ENCODE measurements at places on chromosomes 5 and 9.

GRCh38 chr5:11146171-11146570 is 385.1 kb upstream of the DAP start:
- no peak for DNase-seq

DNA sequence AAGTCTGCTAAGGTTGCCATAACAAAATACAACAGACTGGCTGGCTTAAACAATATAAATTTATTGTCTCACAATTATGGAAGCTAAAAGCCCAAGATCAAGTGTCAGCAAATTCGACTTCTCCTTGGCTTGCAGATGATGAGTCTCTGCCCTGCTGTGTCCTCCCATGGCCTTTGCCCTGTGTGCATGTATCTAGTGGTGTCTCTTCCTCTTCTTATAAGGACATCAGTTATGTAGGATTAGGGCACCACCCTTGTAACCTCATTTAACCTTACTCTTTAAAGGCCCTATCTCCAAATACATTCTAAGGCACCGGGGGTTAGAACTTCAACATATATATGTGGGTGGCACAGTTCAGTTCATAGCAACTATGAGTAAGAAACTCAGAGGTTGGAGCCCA is 157.9 kb upstream of the RASA1 start:
- DNase-seq: no peak

- no peak for DNase-seq
These were observed 10.8 kb upstream of the CCDC69 start for GRCh38 chr5:151234476-151235238.

GRCh38 chr9:21381448-21382339 is 3.5 kb downstream of the IFNA2 start:
- no peak for DNase-seq

- DNase-seq: no peak
These were observed 63.3 kb downstream of the TMEM38B start for GRCh38 chr9:105757496-105758251.

DNA sequence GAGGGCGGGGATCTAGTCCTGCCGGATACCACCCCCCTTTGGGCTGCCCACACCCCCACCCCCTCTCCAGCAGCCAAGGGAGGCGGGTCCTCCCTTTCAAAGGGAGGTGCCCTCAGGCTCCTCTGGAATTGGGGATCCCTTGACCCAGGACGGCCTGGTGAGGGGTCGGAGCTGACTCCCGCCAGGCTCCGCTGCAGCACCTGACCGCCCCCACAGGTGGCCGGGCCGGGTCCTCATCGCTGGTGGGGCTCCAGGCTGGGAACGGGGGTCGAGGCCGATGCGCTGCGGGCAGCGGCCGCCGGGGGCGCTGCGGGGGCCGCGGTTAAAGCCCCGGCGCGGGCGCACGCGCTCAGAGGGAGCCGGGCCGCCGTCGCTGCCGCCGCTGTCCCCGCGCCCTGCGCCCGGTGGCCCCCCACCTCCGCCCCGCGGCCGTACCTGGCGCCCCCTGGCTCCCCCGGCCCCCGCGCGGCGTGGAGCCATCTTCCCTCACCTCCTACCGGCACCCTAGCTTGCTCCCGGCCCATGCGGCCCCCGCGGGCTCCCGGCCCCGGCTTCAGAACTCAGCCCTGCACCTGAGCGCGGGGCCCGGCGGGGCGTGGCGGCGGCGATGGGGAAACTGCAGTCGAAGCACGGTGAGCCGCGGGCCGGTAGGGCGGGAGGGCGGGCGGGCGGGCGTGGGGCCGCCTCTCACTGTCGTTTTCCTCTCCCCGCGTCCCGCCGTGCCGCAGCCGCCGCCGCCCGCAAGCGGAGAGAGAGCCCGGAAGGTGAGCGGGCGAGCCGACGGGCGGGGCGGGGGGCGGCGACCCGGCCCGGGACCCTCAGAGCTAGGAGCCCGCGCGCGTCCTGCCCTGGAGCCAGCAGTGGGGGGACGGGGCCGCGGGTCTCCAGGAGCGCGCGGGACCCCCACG is at the start of gene NKD2:
Gene NKD2, plus strand, starts transcription at position 352 of the 908 bp plus-strand sequence. Its CDS starts 256 bp downstream, at position 608.
- DNase-seq: no peak

DNA sequence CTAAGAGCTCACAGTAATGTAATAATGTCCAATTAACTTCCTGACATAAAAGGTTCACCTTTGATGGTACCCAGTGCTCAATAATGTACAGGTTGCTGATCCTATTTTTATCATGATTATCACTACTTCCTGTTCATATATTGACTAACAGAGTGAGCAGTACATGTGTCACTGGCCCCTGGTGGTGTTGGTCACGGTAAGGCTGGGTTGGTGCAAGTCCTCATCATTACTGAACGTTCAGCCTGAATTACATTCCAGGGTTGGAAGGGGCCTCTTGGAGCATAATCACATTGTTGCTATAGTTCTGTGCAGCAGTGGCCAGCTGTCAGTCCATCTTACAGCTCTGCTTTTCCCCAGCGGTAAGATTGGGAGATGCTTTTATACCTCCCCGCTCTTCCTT is 24.2 kb upstream of the CKMT2 start:
- no peak for DNase-seq

DNA sequence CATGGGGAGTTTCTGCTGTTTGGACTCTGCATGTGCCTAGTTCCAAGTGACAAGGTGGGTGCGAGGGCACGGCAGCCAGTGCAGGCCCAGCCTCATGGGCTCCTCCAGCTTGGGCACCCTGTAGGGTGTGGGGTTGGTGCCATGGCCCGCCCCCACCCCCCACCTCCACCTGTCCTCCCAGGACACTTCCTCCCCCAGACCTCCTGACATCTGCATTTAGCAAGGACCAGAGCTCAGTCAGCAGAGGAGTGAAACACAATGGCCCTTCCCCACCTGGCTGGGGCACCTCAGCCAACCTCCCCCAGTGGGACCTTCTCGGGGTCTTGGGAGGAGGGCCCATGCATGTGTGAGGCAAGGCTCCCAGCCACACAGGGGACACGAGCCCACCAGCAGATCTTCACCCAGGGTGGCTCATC is 1.9 kb upstream of the NKD2 start:
- DNase-seq: no peak

GRCh38 chr5:141042555-141042954 is 8.6 kb upstream of the PCDHB1 start:
- no peak for DNase-seq

DNA sequence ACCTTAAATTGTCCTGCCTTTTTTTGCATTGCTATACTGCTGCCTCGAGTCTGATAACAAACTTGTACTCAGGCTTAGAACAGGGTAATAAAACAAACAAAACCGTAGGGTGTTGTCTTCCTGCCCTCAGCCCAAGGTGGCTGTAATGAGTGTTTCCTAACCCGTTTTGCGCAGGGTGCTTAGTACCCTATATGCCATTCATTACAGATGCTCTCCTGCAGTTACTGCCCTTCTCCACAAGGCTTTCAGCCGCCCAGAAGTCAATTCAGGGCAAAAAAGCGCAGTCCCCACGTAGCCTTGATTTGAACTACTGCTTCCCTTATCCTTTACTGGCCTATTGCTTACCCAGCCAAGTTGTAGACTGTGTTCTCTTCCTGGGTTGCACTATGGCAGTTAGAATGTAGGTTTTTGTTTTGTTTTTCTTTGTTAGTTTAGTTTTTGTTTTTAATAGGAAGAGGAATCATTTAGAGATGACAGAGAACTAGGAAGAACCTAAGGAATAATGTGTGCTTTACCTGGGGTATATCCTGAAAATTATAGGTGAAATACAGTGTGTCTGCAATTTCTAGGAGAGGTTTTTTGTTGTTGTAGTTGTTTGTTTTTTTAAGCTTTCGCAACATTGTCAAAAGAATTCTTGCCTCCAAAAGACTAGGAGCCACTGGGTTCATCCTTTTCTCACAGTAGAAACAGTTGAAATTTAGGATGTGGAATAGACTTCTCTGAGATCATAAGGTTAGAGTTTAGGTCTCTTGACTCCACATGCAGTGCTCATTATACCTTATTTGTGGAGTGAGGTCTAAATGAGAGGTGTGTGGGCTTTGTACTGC is 1.3 kb downstream of the HMGXB3 start:
- DNase-seq: peak; percentile 22

DNA sequence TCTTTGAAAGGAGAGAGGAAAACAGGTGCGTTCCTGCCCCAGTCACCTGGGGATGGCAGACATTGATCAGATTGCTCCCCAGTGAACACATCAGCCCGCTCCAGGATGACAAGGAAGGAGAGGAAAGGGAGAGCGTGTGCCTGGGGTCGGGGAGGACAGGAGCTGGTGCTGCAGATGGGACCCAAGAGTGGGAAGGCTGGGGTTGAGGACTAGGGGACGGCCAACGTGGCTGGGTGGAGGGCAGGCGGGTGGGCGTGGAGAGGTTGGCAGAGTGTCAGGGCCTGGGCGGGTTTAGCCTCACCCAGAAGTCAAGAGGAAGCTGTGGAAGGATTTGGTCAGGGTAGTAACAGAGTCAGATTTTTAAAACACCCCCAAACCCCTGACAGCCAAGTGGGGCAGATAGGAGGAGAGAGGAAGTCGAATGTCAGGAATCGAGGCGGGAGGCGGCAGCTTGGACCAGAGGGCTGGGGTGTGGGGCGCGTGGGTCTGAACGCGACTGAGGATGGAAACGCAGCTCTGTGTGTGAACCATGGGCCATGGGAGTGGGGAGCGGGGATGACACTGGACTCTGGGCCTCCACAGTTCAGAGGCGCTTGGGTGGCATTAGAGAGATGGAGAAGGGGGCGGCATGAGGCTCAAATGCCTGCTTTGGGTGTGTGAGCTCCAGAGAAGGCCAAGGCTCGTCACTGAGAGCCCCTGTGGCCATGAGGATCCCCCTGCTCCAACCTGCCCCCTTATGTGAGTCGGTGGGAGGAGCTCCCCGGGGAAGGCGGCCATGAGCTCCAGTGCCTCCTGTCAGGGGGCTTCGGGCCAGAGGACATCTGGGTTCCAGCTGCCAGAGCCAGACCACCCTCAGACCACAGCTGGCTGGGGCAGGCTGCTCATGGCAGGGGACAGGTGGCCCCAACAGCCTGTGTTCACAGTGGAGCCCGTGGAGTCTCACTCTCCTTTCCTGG is 24.6 kb downstream of the LAMC3 start:
- no peak for DNase-seq

GRCh38 chr5:163908253-163908652 is 402.8 kb downstream of the MAT2B start:
- no peak for DNase-seq

DNA sequence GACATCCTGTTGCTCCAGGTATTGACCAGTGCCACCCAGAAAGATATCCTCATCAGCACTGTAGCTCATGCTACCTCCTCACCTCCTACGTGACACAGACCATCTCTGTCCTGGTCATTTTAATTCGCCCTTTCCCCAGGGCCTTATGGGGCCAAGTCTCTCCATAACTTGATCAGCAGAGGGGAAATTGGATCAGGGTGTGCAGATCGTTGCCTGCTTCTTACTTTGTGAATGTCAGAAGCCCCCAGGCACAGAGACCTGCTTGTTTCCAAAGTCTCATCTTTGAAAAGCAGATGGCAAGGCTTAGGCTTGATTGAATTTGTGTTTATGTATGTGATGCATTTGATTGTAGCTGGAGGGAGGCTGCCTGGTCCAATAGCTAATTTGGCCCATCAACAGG is 8.8 kb upstream of the DBH start:
- DNase-seq: no peak

DNA sequence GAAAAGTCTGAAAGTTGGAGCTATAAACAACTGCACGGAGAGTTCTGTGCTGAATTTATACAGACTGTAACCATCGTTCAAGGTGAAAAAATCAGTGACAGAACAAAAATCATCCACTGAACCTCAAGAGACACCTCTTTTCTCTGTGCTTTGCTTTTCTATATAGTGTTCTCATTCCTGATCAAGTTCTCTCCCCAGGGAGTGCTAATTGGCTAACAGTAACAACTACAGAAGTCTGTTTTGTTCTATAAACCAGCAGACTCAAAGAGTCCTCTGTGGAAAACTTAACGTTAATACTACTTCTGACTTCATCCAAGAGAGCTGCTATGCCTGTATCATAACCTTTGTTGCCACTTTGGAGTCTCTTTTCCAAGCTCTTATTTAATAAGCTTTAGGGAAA is 1388.3 kb upstream of the C9orf72 start:
- DNase-seq: no peak

DNA sequence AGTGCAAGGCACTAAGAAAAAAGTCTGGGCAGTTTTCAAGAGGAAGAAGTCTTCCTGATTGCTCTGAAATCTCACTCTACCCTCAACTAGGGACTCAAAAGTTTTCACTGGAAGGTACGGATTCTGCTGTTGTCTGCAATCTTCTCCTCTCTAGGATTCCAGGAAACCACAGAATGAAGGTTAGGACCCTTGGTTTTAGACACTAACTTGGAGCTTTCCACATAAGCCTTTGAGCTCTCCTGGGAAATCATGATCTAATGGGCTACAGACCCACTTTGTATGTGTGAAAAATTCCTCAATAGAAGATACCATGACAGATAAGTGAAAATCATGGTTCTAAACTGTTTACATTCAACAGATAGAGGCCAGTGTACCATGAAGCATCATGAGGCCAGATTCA is 265.1 kb downstream of the PSAT1 start:
- DNase-seq: no peak

DNA sequence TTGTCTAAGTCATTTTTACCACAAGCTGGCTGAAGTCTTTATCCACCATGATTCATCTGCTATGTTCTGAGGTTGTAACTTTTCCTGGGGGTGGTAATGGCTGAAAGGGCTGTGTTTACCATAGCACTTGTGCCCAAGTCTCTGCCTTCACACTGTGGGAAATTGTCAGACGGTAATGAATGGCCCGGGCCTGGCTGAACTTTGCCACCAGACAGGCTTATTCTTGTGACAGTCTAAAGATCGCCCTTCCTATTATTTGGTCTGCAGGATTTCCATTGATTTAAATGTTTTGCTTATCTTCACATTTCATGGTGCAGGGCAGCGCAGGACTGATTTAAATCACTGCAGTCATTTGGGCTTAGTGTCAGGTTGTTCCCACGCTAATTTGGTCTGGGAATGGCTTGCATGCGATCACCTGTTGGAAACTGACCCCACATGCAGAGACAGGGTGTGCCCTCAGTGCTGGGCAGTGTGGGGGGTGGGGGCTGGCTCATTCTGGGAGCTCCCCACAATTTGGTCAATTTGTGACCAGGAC is 109.3 kb upstream of the ICE1 start:
- DNase-seq: peak; percentile 43

- DNase-seq: no peak
These were observed 40.6 kb downstream of the TNFSF8 start for GRCh38 chr9:114889802-114890224.

- DNase-seq: no peak
These were observed 111.6 kb downstream of the SREK1 start for GRCh38 chr5:66255714-66256113.

DNA sequence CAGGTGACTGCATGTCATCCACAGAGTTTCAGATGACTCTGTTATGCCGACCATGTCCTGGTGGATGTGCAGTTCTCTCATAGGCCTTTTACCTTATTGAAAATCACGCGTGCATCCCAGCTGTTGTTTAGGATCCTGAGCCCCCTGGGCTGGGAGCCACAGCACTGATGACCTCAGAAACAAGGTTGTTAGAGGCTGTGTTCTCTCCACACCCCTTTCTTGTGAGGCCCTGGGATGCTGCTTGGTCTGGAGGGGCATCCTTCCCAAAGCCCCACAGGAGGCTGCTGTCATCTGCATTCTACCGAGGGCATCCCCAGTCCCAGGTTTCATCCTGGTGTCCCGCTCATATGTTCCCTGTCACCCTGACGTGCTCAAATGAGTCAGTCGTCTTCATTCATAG is 76.5 kb upstream of the IRX4 start:
- DNase-seq: no peak
